Stimulated activated CD4-positive, alpha-beta T cell treated with anti-CD3 and anti-CD28 coated beads, Interleukin-2, amount 100 ng/mL, for 4 hours (primary cell): ENCODE measurements at places on chromosomes 5 and 9.

GRCh38 chr9:86713970-86714369 is 233.3 kb downstream of the GAS1 start:
- no peak for DNase-seq

- no peak for DNase-seq
These were observed 227.1 kb upstream of the DMRT1 start for GRCh38 chr9:614431-614830.

GRCh38 chr5:113147101-113147508 is 170.5 kb downstream of the DCP2 start:
- no peak for DNase-seq

DNA sequence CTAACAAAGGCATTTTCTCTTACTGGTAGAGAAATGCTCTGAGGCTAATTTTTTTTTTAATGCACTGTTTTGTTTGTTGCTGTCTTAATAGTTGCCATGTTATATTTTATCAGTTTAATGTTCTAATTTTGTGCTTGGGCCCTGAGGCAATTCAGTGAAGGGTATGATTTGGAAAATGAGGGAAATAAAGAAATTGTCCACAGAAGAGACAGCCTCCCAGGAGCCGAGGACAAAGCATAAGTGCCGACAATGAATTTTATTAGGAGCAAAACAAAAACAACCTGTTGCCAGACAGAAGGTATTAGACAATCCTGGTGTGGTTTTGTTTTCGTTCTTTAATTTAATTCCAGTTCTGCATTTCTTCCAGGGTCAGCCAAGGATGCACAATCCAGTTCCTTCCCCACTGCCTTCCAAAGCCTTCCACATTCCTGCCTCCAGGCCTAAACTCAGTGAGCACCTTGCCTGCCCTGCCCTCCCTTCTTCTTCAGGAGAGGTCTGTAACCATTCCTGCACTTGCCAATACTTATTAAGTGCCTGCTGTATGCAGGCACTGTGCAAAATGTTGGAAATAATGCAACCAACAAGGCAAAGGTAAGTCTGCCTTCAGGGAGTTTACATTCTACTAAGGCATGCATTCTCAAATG is 4.3 kb upstream of the TCOF1 start:
- no peak for DNase-seq

- no peak for DNase-seq
These were observed 62.6 kb downstream of the PSMB7 start for GRCh38 chr9:124352616-124353015.

- DNase-seq: no peak
These were observed 32.1 kb downstream of the ADRB2 start for GRCh38 chr5:148858547-148858946.

- no peak for DNase-seq
These were observed 217.1 kb downstream of the TRIM32 start for GRCh38 chr9:116904165-116904564.

GRCh38 chr5:158389786-158390185 is 530.8 kb upstream of the CLINT1 start:
- DNase-seq: no peak

DNA sequence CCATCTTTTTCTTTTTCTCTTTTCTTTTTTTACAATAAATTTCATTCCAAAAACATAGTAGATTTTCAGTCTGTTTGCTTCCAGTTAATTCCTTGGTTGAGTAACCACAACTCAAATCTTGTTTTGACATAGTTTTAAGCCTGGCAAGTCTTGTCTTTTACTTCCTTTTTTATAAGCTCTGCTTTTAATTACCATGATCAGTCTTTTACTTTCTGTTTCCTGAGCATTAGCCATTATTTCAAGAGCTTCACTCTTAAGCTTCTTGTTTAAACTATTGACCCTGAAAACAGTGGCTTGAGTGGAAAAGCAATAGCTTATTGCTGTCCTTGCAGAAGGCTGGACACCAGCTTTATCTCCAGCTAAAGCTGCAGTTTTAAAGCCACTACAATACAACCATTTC is 1363.3 kb downstream of the MAT2B start:
- no peak for DNase-seq

DNA sequence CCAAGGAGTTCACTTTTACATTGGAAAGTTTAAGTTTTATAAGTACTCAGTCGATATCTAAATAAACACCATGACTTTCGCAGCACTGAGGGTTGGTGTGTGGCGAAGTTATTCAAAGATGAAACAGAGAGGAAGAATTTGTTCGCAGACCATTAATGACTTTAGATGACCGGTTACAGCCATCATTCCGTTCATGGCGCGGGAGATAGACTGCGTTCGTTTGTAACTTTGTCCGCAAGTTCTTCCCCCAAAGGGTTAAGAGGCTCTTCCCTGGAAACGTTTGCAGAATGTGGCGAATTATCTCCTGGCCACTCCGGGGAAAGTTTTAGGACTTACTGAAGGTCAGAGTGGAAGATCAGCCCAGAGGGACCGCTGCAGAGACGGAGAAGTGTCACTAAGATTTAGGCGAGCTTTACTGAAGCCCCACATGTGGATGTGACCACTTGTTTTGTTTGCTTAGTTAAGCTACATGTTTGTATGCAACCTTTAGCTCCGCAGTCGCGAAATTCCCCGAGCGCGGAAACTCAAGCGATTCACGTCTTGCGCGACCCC is 2.2 kb upstream of the FOXD1 start:
- DNase-seq: no peak

- no peak for DNase-seq
These were observed 1096.0 kb downstream of the DTWD2 start for GRCh38 chr5:117892360-117892759.

DNA sequence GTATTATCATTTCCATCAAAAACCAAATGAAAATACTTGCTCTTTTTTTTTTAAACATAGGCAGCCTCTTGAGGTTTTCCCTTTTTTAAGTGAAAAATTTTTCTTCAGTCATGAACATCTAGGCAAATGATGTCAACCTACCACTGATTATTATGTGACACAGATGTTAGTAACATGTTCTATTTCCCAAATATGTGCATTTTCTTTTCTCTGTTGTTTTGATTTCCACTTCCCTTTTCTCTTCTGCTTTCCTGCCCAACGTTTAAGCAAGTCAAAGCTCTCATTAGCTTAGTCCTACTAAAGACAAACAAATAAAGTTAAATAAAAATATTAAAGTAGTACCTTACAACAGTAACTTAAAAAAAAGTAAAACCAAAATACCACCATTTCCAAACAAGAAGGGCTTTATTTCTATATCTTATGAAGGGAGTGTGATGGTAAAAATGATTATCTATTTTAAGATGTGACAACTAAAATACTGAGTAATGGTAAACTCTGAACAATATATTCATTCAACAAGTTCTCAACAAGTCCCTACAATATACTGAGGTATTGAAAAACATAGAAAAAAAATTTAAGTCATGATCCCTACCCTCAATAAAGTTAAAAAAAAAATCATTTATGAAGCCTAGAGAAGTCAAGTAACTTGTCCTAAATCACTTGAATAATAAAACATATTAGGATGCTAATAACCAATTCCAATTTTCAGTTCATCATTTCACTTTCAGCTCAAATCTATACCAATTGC is 9.4 kb downstream of the SLC38A9 start:
- DNase-seq: no peak

- no peak for DNase-seq
These were observed 5.8 kb downstream of the MFAP3 start for GRCh38 chr5:154044581-154044980.

DNA sequence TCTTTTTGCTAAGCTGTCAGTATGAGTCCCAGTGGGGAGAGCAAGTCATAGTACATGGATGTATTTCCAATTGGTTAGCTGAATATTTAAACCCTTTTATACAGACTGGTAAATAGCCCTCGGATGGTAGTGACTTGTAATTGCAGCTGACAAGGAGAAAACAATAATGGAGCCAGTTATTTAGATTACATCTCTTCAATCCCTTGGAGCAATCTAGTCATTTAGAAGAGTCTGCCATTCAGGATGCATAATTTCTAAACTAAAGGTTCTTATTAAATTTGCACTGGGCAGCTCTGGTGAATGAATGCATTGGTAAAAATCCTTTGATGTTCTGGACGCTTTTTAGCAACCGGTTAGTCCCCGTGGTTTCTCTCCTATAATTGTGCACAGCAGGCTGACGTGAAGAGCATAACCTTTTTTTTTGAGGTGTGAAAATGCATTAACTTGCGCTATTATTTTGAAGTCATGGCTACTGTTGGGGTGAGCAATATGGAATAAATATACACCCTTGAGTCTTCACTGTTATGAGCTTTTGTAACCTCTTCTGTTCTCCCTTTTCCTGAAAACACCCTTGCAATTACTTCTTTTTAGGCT is 158.6 kb upstream of the CD180 start:
- no peak for DNase-seq

GRCh38 chr9:124631326-124631725 is 124.1 kb upstream of the NR5A1 start:
- no peak for DNase-seq

DNA sequence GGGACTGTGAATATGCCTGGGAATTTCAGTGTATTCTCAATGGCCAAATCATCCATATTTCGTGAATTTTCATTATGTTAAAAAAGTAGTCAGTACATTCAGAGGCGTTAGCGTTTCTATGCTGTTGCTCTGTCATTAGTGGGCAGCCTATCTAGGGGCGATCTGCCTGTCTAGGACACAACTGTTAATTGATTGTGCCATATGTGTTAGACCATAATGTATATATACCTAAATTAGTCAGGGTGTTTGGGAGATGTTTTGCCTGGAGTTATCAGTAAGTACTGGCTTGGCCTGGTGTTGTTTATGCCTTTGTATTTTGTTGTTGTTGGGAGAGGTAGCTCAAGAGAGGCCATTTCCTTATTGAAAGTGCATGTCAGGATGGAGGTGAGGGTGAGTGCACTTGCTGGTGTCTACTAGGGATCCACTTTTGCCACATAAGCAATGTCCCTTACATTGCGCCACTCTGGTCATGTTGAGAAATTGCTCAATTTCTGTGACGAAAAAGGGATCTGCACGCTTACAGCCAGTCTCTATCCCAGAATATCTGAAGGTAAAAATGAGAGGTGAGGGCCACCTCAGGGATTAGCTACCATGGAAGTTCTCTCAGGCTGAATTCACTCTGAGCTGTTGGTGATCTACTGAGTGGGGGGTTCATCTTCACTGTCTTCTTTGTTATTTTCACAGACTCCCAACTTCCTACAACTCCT is 123.3 kb downstream of the ST8SIA4 start:
- no peak for DNase-seq

GRCh38 chr9:35237311-35237710 is 75.5 kb downstream of the UNC13B start:
- no peak for DNase-seq

- DNase-seq: no peak
These were observed 242.1 kb downstream of the PAPPA start for GRCh38 chr9:116395699-116396037.

DNA sequence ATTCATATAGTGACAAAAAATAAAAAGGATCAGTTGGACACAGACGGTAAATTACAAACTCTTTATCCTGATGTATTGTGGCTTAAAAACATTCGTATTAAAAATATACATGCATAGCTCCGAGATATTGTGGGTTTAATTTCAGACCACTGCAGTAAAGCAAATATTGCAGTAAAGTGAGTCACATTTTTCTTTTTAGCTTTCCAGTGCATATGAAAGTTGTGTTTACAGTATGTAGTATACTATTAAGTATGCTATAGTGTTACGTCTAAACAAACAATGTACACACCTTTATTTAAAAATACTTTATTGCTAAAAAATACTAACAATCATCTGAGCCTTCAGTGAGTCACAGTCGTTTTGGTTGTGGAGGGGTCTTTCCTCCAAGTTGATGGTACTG is 551.8 kb downstream of the CETN3 start:
- DNase-seq: no peak

GRCh38 chr9:116144555-116144954 is 9.0 kb upstream of the PAPPA start:
- no peak for DNase-seq

DNA sequence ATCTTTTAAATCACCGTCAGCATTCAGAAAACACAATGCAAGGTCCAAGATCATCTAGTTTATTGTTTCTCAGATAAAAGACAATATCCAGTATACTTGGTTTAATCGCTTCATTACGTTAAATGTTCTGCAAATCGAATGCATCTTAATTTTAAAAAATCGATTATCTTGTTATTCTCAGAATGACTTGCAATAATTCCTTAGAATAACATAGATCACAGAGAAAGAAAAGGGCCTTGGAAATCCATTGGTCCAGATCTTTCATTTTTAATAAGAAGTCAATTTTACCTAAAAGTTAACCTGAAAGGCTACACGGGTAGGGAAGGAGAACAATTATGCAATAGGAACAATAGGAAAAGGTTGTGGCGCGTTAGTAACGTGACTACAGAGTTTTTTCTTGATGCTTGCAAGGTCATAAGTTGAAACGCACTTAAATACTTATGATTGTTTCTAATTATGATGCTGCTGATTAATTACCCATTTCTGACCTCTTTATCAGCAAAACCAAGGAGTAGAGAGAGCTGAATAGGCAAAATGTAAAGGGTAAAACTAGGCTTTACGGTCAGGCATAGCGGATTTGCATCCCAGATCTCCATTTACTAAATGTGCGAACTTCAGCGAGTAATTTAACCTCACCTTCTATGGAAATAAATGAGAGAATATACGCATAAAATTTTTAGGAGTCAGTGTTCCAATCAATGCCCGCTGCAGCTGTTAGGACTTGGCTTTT is 769 bp upstream of the LYRM7 start:
- no peak for DNase-seq

GRCh38 chr5:147482706-147483180 is 27.1 kb downstream of the DPYSL3 start:
- DNase-seq: no peak

GRCh38 chr5:92838253-92838652 is 742.8 kb downstream of the NR2F1-AS1 start:
- no peak for DNase-seq

- DNase-seq: no peak
These were observed 114.5 kb downstream of the BOD1 start for GRCh38 chr5:173501922-173502321.

- no peak for DNase-seq
These were observed 264.2 kb downstream of the MAST4 start for GRCh38 chr5:66860199-66860975.

GRCh38 chr9:98931600-98932389 is 11.9 kb upstream of the COL15A1 start:
- DNase-seq: no peak
